ENCODE measurements at places on chromosomes 11 and 22.

DNA sequence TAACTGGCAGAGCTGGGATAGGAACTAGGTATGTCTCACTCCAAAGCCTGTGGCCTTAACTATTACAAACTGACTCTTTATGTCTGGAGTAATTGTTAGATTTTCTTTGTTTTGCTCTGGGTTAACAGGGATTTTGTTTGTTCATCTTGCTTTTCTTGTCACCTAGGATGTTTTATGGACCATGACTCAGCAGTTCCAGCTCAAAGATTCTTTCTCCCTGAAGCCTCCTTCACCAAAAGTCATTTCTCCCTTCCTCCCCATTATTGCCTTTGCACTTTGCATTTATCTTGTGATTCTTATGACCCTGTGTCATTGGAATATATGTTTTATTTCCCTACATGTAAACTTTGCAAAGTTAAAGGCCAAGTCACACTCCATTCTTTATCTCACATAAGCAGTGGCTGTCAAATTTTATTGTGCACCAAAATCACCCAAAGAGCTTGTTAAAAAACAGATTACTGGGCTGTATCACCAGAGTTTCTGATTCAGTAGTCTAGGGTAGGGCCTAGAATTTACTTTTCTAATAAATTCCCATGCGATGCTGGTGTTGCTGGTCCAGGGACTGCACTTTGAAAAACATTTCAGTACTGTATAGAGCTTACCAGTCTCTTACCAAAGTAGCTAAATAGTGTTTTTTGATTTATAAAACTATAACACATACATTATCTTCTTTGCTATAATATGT lies 327.7 kb downstream of the DLG2 start:
- no peak for DNase-seq

- no peak for DNase-seq
Measured at GRCh38 chr11:126839496-126839895, 161.1 kb downstream of the KIRREL3 start.

GRCh38 chr11:69299023-69299461 lies 5.1 kb downstream of the MYEOV start:
- no peak for DNase-seq

DNA sequence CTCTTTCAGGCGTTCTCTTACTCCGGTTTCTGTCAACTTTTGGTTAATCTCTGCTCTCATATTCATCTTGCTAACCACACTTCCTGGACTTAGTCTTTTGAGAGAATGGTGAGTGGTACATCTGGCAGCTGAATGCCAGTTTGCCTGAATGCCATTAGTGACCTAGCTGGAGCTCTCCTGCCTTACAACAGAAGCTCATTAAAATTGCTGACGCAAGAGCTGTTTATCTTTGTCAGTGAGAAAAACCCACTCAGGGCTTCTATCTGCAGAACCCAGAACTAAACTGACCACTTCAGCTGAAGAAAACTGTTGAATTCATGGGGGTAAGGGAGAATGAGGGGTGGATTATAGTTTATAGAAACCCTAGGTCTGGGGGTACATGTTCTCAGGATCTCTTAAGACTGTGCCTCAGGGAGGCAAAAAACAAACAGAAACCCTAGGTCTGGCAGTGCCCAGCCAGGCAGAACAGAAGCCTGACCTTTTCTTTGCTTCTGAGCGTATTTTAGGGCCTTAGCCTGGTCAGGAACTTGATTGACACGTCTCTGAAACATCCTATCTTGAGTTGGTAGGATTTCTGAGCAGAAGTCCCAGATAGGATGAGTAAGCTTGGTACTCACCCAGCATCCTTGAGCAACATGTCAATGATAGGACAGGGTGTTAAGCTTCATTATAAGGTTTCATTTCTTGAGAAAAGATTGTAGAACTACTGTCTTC lies 52.8 kb upstream of the YWHAH start:
- no peak for DNase-seq

- no peak for DNase-seq
Measured at GRCh38 chr11:115607621-115608221, 103.5 kb upstream of the CADM1 start.

DNA sequence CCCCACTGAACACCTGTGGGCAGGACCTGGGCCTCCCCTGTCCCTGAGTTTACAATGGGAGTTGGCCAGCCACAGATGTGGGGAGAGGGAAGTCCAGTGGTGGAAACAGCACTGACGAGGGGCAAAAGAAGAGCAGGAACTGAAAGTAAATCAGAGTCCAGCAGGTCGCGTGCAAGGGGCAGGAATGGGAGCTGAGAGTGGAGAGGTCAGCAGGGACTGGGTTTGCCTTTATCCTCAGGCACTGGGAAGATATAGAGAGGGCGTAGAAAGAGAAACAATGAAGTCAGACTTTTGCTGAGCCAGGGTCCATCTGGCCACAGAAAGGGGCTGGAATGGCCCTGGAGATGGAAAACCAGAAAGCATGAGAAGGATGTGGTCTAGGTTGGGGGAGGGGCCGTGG lies 8.5 kb downstream of the P2RY6 start:
- no peak for DNase-seq

GRCh38 chr11:101721270-101721669 lies 137.5 kb upstream of the TRPC6 start:
- no peak for DNase-seq

DNA sequence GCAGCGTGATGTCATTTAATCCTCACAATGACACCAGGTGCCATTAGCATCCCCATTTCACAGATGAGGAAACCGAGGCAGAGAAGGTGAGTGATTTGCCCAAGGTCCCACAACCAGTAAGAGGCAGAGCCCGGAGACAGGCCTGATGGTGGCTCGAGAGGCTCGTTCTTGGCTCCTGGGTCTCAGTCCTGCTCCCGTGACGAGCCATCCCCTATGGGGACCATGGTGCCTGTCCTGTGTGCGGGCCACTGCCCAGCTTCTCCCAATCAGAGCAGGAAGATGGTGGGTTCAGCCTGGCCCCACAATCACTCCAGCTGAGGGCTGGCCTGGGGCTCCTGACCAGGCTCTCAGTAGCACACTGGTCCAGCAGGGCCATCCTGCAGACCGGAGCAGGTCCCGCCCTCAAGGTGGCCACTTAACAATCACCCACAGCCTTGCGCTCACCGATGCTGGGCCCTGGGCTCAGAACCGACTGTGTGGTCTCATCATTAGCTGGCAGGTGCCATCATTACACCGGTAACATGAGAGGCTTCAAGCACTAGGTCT lies 3.6 kb downstream of the ALDH3B1 start:
- DNase-seq, result no peak

DNA sequence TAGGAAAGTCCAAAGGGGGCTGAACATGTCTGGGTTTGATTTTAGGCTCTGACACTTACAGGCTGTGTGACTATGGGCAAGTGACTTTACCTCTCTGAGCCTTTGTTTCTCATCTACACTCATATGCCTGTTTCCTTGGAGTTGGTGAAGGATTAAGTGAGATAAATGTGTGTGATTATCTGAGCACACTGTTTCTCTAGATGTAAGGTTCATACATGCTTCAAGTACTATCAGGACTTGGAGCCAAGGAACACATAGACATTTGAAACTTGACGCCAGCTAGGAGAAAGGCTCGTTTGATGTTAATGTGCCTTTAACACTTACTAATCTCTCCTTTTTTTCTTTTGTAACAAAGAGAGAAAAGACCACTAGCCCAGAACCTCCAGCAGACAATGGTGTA lies 9.7 kb downstream of the CRYBB1 start:
- DNase-seq, result no peak

- no peak for DNase-seq
Measured at GRCh38 chr11:103637295-103637694, 399.1 kb upstream of the DDI1 start.

DNA sequence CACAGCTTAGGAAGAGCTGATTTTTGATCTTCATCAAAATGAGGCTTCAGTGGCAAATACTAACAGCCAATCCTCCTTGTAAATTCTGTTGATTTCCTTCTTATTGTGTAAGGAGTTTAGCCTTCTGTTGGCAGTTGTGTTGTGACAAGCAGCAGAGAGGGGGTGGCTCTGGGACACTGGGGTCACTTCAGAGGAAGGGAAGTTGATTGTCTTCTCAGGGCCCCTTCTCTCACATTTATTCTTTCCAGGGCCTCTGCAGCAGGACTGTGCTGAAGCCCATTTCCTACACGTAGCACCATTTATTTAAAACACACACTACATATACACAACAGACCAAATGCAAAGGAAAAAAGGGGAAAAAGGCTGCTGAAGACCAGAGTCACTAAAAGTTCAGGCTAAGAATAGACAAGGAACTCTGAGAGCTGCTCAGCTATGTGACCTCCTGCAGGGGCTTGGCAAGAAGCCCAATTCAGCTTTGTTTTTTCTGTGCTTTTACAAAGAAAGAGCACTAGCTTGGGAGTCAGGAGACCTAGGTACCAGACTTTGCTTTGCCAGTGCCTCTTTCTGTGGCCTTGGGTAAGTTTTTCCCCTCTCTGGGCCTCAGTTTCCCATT lies 28.3 kb upstream of the UPB1 start:
- no peak for DNase-seq

DNA sequence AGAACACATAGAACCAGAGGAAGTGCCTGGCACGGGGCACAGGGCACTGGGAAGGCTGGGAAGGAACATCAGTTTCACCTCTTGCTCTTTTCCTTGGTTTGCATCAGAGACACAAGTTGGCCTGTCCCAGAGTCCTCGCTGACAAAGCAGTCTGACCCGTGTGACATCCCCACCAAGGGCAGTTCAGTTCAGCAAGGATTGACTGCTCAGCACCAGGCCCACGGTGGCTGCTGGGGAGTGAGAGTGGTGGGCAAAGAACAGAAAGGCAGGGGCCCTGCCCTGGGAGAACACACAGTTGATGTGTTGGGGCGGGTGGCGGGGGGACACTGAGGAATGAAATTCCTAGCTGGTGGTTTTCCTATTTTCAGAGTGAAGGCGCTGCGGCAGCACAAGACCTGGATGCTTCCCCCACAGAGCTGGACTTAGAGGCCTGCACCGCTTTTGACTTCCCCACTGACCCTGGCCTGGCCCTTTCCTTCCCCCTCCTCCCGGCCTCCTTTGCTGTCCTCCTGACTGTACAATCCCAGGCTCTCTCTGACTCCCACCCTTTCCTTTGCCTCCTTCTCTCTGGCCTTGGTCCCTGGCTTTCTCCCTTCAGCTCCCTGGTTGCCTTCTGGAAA lies 2.2 kb upstream of the TMPRSS13 start:
- no peak for DNase-seq

- DNase-seq, result no peak
Measured at GRCh38 chr22:19915287-19915954, 26.2 kb upstream of the COMT start.

GRCh38 chr11:36304351-36304750 lies 8.3 kb downstream of the PRR5L start:
- no peak for DNase-seq

- no peak for DNase-seq
Measured at GRCh38 chr22:22469527-22469926, 39.0 kb downstream of the ZNF280B start.

- no peak for DNase-seq
Measured at GRCh38 chr22:45242778-45243191, 2.1 kb upstream of the KIAA0930 start.

- no peak for DNase-seq
Measured at GRCh38 chr11:9019861-9020260, 16.1 kb upstream of the NRIP3 start.

- DNase-seq, result no peak
Measured at GRCh38 chr22:25777870-25778269, 35.9 kb downstream of the MYO18B start.

DNA sequence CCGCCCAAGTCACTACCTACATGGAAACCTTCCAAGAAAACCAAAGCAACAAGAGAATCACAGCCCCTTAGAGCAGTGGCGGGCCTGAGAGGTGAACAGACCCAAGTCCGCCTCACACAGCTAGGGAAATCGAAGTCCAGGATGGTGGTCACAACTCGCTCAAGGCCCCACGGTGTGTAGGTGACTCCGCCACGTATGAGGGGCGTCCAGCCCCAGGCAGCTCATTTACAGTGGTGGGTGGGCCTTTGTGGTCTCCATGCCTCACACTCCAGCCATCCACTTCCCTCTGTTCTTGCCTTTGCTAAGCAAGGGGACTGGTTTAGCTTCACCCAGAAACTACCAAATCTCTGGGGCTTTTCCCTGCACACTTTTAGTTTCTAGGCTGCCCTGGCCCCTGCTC lies 9.7 kb upstream of the TCF20 start:
- no peak for DNase-seq

DNA sequence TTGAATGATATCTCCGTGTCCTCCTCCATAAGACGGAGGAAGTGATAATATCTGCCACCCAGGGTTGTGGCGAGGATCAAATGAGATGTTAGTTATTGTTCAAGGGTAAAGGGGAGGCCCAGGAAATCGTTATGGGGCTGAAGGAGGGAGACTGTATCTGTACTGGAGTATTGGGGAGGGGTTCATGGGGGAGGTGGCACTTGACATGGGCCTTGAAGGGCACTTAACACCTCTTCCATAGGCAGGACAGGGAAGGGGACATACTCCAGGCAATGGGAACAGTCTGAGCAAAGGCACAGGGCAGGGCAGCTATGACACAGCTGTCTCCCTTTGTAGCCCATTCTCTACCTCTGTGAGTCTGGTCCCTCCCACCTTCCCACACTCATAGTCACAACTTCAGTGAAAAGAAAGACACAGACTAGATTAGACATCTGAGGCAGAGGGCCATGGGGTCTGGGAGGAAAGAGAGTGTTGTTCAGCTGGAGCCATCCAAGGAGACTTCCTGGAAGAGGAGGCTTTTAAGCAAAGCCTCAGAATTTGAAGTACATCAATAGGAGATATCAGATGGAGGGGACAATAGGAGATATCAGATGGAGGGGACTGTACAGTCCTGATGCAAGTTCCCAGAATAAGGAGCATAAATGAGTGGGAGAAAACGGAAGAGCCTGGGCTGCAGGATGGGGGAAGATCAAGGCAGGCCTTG lies 15.8 kb upstream of the DGKZ start:
- DNase-seq, result no peak

DNA sequence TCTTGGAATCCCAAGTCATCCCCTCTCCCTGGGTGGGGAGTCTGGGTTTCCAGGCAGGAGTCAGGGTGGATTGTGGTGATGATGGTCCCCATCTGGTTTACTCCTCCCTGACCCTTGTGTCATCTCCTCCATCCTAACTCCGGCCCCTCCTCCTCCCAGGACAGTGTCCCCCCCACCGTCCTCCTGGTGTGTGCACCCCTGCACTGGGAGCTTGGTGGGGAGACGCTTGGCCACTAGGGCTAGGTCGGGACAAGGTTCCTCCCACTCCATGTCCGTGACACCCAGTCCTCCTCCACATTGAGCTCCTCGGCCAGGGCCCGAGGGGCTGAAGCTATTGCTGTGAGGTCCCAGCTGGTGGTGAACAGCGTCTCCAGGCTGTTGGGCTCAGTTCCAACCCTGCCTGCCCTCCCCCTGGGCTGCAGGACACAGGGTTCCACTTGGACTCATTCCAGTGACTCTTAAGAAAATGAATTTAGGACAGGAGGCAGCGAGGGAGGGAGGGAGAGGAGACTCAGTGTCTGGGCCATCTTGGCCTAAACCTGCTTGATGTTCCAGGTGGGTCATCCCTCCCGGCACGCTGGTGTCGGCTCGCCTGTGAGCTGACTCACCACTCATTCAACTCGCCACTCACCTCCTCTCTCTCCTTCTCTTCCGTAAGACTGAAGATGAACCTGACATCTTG lies 433.2 kb downstream of the TBC1D22A start:
- no peak for DNase-seq
